CD4-positive, alpha-beta T cell treated with Interleukin-4 for 1 hour (primary cell): ENCODE measurements at places on chromosomes 1 and 21.

DNA sequence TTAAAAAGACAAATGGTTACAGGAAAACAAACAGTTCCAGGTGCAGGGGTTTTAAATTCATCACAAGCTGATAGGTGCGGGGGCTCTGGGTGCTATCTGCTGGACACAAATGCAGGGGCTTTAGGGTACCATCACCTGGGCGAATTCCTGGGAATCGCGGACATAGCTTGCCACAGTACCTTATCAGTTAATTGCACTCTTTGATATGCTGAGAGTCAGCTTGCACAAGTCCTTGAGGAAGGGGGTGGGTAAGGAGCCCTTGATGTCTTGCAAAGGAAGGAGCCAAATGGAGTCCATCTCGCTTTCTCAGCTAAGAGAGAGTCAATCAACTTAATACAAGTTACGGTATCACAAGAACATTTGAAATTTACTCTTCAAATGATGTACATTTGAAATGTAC, 25.4 kb upstream of the TMEM54 start:
- DNase-seq: no peak

DNA sequence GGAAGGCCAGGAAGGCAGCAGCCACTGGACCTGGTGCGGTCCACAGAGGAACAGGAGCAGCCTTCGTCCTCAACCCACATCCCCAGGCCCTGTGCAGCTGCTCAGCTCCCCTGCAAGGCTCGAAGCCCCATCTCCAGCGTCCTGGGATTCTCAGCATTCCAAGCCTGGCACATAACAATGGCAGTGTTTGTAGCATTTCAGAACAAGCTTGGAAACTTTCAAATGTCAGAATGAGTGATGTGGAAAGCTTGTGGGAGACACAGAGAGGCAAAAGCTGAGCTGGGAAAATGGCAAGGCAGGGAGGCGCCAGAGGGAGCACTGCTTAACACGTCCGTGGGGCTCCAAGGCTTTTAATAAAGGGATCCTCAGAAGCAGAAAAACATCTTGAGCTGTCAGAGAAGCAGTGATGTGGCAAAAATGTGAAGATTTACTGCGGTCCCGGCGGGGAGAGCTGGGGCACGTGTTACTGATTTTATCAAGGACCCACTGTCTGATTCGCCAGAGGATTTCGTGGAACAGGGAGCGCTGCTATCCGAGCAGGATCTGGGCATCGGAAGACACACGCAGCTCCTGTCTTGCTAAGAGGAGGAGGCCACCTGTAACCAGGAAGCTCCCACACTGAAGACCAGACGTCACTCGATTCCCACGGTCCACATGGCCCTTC, 38.1 kb downstream of the TOMM20 start:
- no peak for DNase-seq

DNA sequence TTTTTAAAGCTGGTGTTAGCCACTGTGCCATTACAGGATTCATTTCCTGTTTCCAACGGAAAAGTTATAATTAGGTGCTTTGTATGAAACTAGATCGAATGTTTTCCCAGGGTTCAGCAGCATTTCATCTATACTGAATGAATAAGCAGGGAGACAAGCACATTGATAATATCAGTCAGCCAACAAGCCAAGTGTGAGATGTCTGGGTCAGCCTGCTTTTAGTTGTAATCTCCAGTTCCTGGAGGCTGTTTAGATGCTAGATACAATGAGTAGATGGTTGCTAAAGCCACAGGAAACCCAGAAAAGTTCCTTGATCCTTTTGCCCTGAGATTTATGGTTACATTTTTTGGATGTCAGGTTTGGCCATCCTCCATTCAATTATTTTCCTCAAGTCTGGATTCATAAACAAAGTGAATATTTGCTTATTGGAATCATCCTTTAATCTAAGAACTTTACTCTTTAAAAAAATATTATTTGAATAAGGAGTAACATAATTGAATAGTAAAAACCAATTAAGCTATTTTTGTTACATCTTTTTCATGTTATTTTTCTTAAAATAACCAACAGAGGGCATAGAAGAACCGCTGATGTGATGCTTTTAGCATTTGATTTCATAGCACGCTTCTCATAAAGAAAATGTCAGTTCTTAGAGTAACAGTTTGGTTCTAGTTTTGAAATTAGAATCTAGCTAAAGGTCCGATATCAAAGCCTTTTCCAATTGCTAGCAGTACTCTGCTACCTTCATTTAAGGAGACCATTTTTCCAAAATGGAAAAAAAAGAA, 76.6 kb downstream of the HSPA13 start:
- DNase-seq: no peak

DNA sequence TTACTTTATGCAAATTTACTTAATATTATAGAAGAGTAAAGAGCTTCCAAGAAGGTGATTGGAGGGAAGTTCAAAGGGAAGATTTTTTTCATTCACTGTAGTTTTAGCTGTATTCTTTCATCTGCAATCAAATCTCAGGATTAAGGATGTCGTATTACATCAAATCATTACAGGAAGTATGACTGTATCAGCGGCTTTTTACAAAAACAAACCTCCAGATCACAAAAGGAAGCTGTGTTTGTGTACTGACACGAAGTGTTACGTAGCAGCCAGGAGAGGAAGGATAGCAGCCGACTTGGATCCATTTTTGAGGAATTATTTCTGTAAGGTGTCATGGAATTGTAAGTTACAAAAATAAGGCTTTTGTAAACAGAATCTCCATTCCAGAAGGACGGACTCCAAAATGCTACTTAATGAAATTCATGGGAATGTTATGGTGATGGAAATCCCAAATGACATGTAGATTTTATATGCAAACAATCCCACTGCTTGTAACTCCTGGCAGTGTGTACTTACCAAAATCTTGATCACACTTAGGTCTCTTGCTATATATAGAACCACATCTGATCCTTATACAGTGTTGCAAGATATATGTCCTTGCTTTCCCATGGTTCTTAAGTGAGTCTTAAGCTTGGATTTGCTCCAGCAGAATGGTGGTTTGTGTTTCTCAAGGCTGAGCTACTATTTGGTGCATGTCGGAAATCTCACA, 49.8 kb downstream of the KCNJ15 start:
- peak; percentile 30 for DNase-seq

GRCh38 chr21:25039461-25040380, 567.6 kb downstream of the MRPL39 start:
- no peak for DNase-seq
